ENCODE measurements at places on chromosomes 7 and 10. TPM values are rescaled to one million over a fixed set of nuclear protein-coding genes. Genes with fewer than 3 reads are reported as not detected.

The BPGM gene
- total RNA-seq, result 12.3 TPM

The TMEM225B gene
- not detected for total RNA-seq

The RBP4 gene
- total RNA-seq, result 4.9 TPM

The HOXA10 gene
- not detected for total RNA-seq

The RNF32 gene
- 0.38 TPM for total RNA-seq

The MRC1 gene
- total RNA-seq, result 27.0 TPM

GRCh38 chr10:100823194-100823593, 77.8 kb downstream of the PAX2 start:
- DNase-seq, result no peak

GRCh38 chr7:73704640-73705550, 14.6 kb downstream of the STX1A start:
- no peak for DNase-seq

DNA sequence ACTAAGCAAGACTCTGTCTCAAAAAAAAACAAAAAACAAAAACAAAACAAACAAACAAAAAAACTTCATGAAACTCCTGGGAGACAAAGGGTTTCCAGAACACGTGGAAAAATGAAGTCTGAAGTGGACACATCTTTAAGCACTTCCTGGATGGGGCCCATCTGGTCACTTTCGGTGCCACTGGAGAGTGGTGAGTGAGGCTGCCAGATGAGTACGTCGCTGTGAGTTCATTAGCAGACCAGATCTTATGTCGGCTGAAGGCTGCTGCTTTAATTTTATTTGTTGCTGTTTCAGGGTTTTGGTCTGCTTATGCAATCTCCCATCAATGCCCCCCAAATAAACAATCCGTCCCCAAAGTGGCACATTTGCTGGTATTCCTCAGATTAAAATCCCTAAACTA, 64.4 kb downstream of the NPTX2 start:
- DNase-seq, result no peak

GRCh38 chr10:89426230-89426868, 12.0 kb downstream of the IFIT5 start:
- DNase-seq, result no peak

DNA sequence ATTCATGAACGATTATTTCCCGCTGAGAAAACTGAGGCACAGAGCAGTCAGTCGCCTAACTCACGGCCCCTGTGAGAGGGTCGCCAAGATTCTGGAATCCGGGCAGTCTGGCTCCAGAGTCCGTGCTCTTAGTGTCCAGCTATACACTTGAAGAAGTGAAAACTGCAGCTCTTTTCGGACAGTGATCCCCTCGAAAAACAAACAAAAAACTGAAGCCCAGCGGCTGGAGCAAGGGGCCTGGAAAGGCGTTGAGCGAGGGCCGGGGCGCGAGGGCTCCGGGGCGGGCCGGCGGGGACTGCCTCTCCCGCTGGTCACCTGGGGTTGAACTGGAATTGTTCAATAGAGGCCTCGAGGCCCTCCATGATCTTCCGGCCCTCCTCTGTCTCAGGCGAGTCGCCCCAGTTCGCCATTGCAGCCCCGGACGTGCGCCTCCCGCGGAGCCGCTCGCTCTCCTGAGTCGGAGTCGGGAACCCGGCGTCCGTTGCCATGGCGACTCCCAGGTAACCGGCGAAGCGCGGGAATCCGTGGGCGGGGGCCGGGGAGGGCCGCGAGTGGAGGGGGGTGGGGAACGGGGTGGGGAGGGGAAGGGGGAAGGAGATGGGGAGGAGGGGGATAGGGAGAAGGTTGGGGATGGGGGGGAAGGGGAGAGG, 881 bp downstream of the C10orf67 start:
- DNase-seq, result peak; percentile 77

- no peak for DNase-seq
Observed at GRCh38 chr10:5656737-5657579, 9.4 kb downstream of the ASB13 start.

- DNase-seq, result no peak
Observed at GRCh38 chr10:86642499-86642898, 11.8 kb upstream of the OPN4 start.

All from Right ventricle myocardium superior (tissue), 1 donor.